ENCODE measurements at places on chromosomes 2 and 18.

DNA sequence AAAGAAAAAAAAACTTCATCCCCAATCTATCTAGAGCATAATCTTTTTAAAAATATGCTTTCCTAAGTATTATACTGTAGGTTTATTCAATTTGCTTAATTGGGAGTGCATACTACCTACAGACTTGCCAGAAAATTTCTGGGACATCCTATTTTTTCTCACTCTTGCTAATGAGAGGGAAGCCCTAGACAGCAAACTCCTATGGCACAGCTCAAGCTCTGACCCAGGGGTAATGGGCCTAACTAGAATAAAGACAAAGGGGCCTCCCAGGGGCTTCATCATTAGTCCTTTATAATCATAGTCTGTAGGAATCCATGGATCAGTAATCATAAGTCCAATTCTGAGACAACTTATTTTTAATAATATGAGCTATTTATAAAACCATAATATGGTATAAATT, 142.6 kb upstream of the ITGA4 start:
- DNase-seq = no peak

GRCh38 chr2:221570321-221570935, 1.7 kb downstream of the EPHA4 start:
- DNase-seq = no peak

DNA sequence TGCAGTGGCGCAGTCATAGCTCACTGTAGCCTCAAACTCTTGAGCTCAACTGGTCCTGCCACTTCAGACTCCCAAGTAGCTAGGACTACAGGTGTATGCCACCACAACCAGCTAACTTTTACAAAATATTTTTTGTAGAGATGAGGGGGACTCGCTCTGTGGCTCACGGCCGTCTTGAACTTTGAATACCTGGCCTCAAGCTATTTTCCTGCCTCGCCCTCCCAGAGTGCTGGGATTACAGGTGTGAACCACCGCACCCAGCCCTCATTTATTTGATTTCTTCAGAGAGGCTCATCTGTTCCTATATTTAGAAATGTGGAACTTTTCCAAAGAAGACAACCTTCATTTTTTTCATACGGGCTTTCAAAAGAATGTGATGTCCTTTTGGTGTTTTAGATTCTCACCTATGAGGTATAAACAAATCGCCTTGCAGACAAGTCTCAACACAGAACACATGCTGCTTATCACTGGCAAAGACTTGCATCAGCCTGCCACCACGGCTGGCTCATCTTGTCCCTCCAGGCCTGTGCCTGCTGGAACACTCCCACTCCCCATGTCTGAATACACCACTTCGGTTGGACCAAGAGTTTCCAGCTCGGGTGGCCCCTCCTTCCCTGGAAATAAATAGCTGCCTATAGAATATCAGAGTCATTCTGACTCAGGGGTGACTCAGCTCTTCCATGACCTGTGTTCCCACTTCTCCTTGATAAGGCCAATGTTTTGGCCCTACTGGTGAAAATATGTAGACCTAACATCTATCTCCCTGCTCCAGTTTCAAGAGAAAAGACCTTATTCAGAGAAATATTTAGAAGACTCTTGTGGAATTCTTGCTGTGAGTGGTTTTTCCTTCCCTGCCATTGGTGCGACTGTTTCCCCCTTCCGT, 202.6 kb downstream of the TGIF1 start:
- no peak for DNase-seq

DNA sequence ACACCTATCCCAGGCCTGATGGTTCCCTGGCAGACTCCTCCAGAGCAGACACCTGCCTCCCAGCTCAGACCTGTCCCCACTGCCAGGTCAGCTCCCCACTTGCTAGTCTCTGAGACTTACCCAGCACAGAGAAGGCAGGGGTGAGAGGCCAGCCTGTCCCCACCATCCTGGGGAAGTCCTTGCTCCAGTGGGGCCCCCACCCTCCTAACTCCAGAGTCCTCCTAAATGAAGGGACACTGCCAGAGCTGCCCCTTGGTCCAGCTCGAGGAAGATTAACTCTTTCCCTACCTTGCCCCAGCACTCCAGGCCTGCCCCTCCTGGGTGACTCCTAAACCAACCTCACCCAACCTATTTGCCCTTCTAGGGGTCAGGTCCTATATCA, 30.4 kb upstream of the TNS1 start:
- DNase-seq = no peak

- no peak for DNase-seq
Observed at GRCh38 chr2:215722986-215723630, 287.2 kb upstream of the FN1 start.
